ENCODE measurements at places on chromosomes 7 and 10.

GRCh38 chr7:11212816-11213215 is 239.1 kb downstream of the PHF14 start:
- DNase-seq, result no peak
- peaks cover 9% of the 10 kb centered on the region for H3K4me1 ChIP-seq
- H3K4me3 ChIP-seq, result no peak overlapping the region
- H3K27ac ChIP-seq, result no peak overlapping the region
- H3K36me3 ChIP-seq, result no peaks in the 10 kb centered on the region

GRCh38 chr7:28732071-28732869 is 225.9 kb downstream of the TRIL start:
- H3K4me1 ChIP-seq, result no peaks in the 10 kb centered on the region
- no peaks in the 10 kb centered on the region for H3K36me3 ChIP-seq
- no peak overlapping the region for H3K4me3 ChIP-seq
- H3K27ac ChIP-seq, result no peak overlapping the region

- no peak overlapping the region for H3K4me3 ChIP-seq
- H3K27ac ChIP-seq, result no peak overlapping the region
- no peak for DNase-seq
- H3K36me3 ChIP-seq, result no peaks in the 10 kb centered on the region
- no peaks in the 10 kb centered on the region for H3K27me3 ChIP-seq
Measured at GRCh38 chr7:41005374-41005901, 697.5 kb downstream of the INHBA start.

DNA sequence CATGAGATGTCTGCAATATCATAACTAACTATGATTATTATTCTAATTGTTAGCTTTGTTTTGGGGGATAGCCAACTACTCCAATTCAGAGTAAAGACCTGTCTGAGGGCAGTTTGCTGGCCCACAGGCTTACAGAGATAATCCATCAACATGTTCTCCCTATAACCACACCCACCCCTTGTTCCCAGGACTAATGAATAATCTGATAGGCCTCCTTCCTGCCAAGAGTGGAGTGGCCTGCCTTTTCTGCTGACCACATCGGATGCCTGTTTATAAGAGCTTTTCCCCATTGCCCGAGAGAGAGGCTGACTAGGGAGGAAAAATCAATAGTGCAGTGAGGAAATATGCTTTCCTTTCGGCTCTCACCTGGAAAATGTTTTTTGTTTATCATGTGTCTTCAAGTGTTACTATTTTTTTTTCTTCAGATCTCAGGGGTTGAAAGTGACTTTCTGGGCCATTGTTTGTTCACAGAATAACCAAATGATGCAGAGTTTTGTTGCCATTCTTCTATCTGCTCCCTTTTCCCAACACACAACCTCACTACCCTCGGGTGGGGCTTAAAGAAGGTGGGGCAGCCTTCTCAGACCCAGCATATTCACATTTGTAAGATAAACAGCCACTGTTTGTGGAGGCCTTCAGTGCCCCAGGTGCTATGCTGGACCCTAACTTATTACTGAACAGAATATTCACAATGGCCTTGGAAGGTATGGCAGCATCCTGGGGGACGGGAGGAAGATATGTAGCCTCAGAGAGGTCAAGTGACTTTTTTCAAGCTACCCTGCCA is 38.4 kb downstream of the PLPP4 start:
- no peaks in the 10 kb centered on the region for H3K27me3 ChIP-seq
- no peak for DNase-seq
- H3K27ac ChIP-seq, result no peak overlapping the region

- peaks cover 46% of the 10 kb centered on the region for H3K36me3 ChIP-seq
- peaks cover 41% of the 10 kb centered on the region for H3K4me1 ChIP-seq
- H3K4me3 ChIP-seq, result peak overlapping the region; percentile 99
- no peak for DNase-seq
- H3K27ac ChIP-seq, result peak overlapping the region; percentile 96
Measured at GRCh38 chr7:105010504-105011130, 3.4 kb upstream of the KMT2E start.

DNA sequence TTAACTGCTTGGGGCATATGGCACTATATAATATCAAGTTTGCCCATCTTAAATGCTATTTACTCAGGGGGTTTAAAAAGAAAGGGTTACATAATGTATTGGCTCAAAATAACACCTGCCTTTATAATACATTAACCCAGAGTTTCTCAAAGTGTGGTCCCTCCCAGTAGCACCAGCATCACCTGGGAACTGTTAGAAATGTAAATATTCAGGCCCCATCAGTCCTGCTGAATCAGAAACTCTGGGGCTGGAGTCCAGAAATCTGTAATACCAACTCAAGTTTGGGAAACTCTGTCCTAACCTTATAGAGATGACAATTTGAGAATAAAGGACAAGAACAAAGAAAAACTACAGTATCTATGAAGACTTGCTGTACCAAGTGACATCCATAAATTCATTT is 270.7 kb downstream of the PARD3 start:
- peaks cover 3% of the 10 kb centered on the region for H3K27me3 ChIP-seq
- no peak overlapping the region for H3K27ac ChIP-seq
- no peak overlapping the region for H3K4me3 ChIP-seq
- no peaks in the 10 kb centered on the region for H3K36me3 ChIP-seq
- no peak for DNase-seq
- H3K4me1 ChIP-seq, result no peaks in the 10 kb centered on the region

- peaks cover 72% of the 10 kb centered on the region for H3K4me1 ChIP-seq
- H3K4me3 ChIP-seq, result no peak overlapping the region
- peaks cover 1% of the 10 kb centered on the region for H3K36me3 ChIP-seq
- no peak for DNase-seq
- peak overlapping the region; percentile 77 for H3K27ac ChIP-seq
Measured at GRCh38 chr10:3867454-3868270, 82.7 kb upstream of the KLF6 start.

- no peaks in the 10 kb centered on the region for H3K36me3 ChIP-seq
- H3K4me1 ChIP-seq, result no peaks in the 10 kb centered on the region
- H3K27ac ChIP-seq, result no peak overlapping the region
- no peak for DNase-seq
- no peaks in the 10 kb centered on the region for H3K27me3 ChIP-seq
Measured at GRCh38 chr7:127064-127598, 65.2 kb upstream of the FAM20C start.

GRCh38 chr10:103554488-103555324 is 61.2 kb downstream of the NEURL1 start:
- peak; percentile 16 for DNase-seq
- H3K4me3 ChIP-seq, result peak overlapping the region; percentile 72
- no peak overlapping the region for H3K27ac ChIP-seq
- no peaks in the 10 kb centered on the region for H3K36me3 ChIP-seq

DNA sequence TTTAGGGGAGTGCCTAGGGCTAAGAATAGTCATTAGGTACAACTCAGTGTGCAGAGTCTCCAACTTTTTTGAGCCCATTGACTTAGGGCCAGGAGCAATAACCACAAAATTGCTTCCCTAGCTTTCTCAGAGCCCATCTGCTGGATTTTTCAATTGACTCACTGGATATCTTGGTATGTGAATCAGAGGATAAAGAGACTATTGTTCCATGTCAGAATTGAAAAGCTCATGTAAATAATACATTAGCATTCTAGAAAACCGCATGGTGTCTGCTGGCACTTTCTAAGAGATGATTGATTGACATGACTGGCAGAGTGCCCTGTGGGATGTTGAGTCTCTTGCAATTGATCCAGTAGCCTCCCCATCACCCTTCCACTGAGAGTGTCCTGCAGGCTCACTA is 246.2 kb downstream of the CCDC7 start:
- H3K27me3 ChIP-seq, result no peaks in the 10 kb centered on the region
- no peaks in the 10 kb centered on the region for H3K36me3 ChIP-seq
- no peak overlapping the region for H3K4me3 ChIP-seq
- no peak overlapping the region for H3K27ac ChIP-seq
- no peak for DNase-seq

DNA sequence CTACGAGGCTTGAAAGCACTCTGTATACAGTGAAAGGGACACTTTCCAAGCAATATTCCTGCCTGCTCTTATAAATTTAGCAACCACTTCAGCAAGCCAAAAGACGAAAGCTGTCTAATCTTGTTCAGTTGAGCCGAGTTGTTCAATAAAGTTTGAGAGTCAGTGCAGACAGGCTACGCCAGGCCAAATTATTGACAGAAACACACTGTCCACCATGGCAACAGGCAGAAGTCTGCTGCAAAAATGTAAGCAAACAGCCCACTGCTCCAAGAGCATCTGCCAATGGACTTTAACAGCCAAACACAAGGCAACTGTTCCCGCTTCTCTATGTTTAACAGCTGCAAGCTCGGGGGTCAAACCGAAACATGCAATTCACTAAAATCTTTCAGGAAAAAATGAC is 85.7 kb downstream of the GLI3 start:
- H3K27me3 ChIP-seq, result no peaks in the 10 kb centered on the region
- DNase-seq, result no peak
- no peak overlapping the region for H3K4me3 ChIP-seq
- H3K36me3 ChIP-seq, result no peaks in the 10 kb centered on the region

DNA sequence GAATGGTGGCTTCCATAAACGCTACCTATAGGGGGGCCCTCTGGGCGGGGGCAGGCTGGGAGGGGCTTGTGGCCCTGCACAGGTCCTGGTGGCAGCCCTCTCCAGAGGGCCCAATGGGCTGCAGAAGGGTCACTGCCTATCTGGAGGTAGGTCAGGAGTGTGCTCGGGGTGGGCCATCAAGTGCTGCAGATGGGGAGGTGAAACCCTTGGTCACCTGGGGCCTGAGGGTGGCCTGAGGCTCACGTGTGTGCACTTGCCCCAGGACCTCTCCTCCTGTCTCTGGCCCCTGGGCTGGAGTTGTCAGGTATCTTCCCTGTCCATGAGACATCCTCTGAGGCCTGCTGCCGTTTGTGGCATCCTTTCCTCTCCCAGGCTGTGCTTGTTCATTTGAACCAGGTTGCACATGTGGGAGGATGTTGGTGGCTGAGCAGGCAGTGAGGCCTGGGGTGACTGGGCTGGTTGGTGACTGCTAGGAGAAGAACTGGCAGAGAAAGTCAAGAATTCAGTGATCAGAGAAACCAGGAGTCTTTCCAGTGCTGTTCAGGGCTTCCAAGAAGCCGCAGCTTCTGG is 21.1 kb upstream of the SH2D4B start:
- no peaks in the 10 kb centered on the region for H3K27me3 ChIP-seq
- H3K27ac ChIP-seq, result peak overlapping the region; percentile 81
- H3K36me3 ChIP-seq, result peaks cover 57% of the 10 kb centered on the region

DNA sequence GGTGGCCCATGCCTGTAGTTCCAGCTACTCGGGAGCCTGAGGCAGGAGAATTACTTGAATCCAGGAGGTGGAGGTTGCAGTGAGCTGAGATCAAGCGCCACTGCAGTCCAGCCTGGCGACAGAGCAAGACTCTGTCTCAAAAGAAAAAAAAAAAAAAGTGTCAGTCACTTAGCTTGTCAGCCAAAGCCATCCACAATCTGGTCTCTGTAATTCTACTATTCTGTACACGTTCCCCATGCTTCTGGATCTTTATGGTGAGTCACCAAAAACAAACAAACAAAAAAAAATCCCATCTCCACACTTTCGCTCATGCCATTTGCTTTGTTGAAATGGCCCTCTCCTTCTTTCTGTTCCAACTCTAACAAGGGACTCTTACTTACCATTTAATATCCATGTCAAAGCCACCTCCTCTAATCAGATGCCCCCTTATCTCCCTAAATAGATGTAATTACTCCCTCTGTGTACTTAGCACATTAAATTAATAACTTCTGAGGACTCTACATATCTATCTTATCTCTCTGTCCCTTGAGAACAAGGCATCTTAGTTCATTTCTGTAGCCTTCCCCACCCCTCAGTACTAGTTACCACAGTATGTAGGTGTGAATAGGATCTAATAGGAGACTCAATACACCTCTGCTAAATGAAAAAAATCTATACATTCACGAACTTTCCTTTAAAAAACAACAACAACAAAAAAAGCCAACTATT is 128.4 kb downstream of the ELMO1 start:
- DNase-seq, result no peak
- H3K27ac ChIP-seq, result no peak overlapping the region
- no peak overlapping the region for H3K4me3 ChIP-seq

- H3K4me3 ChIP-seq, result no peak overlapping the region
- H3K27me3 ChIP-seq, result no peaks in the 10 kb centered on the region
- DNase-seq, result no peak
- H3K27ac ChIP-seq, result no peak overlapping the region
- peaks cover 39% of the 10 kb centered on the region for H3K36me3 ChIP-seq
Measured at GRCh38 chr10:13643016-13643415, 56.3 kb downstream of the PRPF18 start.

DNA sequence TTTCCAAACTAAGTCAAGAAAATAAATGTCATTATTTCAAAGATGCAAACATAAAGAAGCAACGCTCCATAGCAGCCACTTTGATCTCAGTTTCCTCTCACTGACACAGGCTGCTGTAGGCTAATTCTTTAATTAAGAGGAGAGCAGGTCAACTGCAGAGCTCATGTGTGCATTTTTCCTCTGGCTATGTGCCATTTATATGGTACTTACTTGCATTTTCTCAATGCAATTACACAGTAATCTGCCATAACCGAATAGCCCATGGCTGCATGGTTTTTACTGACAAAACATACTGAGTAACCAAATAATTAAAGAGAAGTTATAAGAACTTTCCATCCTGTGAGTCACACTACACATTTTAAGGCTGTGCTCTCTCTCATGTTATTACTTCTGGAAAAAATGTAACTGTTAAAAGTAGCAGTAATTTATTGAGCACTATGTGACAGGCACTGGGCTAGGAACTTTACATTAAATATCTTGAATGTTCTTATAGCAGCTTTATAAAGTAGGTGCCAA is 122.0 kb downstream of the ELAPOR2 start:
- H3K4me1 ChIP-seq, result no peaks in the 10 kb centered on the region
- no peaks in the 10 kb centered on the region for H3K36me3 ChIP-seq
- H3K4me3 ChIP-seq, result no peak overlapping the region
- no peak overlapping the region for H3K27ac ChIP-seq

- no peak overlapping the region for H3K4me3 ChIP-seq
- no peak for DNase-seq
Measured at GRCh38 chr10:114471906-114472876, 67.9 kb upstream of the AFAP1L2 start.

GRCh38 chr10:20993389-20993788 is 96.3 kb upstream of the NEBL start:
- H3K4me3 ChIP-seq, result no peak overlapping the region
- DNase-seq, result no peak
- H3K36me3 ChIP-seq, result no peaks in the 10 kb centered on the region

DNA sequence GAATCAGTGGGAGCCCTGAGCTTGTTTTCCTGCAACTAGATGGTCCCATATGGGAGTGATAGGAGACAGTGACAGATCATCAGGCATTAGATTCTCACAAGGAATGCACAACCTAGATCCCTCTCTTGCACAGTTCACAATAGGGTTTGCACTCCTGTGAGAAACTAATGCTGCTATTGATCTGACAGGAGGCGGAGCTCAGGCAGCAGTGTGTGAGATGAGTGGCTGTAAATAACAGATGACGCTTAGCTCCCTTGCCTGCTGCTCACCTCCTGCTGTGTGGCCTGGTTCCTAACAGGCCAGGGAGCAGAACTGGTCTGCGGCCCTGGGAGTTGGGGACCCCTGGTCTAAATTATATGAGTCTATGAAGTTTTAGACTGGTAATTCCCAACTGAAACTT is 3.9 kb downstream of the MIOS start:
- peaks cover 33% of the 10 kb centered on the region for H3K36me3 ChIP-seq
- no peak for DNase-seq
- no peaks in the 10 kb centered on the region for H3K27me3 ChIP-seq
- H3K4me3 ChIP-seq, result no peak overlapping the region
